ENCODE measurements at places on chromosomes 2 and 18.

DNA sequence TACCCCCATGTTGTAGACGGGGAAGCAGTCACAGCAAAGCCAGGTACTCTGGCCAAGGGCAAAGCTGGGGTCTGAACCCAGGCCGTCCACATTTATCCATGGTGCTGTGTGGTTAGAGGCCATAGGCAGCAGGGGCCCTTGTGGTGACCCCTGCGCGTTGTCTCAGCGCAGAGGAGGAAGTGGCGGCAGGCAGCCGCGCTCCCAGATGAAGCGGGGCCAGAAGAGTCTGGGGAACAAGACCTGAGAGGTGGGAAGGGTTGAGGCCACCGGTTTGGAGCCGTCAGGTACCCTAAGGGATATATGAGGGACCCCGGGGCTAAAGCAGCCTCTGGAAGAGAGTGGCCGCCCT is 770 bp downstream of the ZNF396 start:
- DNase-seq, result no peak

GRCh38 chr18:2906704-2907549 is 60.1 kb downstream of the EMILIN2 start:
- DNase-seq, result no peak

DNA sequence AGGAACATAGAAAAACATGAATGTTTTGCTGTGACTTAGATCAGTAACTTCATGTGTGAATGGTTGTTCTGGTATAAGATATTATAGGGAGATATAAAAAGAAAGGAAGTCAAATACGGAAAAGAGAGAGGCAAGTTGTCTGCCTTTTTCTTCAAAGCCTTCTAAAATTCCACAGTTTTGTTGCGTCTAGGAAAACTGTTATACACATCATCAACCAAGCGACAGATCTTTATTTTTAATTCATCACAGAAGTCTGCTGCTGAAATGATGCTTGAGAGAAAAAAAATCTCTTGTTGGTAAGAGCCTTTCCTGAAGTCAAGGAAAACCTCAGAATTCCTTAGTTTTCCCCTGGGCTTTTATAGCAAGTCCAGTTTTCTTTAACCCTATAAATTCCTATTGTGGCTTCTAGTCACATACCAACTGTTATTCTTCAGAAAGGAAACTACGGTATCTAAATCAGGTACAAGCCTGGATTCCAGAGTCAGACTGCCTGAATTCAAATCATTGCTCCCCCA is 36.3 kb upstream of the TANC1 start:
- DNase-seq, result no peak

DNA sequence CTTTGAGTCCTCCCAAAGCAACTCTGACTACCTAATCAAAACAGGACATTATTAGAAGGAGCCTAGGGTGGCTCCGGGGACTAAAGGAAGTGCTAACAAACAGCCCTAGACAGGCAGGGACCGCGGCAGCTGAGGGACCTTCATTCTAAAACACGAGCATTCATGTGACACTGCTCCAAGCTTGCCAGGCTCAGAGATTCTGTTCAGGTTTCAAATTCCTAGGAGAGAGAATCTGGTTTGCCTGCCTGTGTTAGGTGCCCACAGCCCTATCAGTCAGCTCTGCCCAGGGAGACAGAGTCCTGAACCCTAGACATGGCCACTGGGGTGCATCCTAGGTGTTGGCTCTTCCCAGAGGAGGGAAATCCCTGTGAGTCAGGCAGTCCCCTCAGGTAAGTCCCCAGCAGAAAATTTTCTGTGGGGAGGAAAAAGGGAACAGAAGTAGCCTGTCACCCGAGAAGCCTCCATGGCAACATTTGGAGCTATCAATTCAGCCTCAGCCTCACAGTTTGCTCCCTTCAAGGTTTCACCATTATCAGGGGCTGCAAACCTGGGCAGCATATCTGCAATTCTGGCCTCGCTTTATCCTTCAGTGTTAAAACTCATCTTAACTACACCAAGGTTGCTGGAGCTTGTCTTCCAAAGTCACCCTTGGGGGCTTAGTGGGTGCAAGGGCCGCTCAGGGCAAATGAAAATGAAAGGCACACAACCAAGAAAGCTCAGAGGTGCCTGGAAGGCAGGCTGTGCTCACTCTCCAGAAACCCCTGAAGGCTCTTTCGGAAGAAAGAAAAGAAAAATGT is 28.6 kb downstream of the PCBP1 start:
- no peak for DNase-seq

DNA sequence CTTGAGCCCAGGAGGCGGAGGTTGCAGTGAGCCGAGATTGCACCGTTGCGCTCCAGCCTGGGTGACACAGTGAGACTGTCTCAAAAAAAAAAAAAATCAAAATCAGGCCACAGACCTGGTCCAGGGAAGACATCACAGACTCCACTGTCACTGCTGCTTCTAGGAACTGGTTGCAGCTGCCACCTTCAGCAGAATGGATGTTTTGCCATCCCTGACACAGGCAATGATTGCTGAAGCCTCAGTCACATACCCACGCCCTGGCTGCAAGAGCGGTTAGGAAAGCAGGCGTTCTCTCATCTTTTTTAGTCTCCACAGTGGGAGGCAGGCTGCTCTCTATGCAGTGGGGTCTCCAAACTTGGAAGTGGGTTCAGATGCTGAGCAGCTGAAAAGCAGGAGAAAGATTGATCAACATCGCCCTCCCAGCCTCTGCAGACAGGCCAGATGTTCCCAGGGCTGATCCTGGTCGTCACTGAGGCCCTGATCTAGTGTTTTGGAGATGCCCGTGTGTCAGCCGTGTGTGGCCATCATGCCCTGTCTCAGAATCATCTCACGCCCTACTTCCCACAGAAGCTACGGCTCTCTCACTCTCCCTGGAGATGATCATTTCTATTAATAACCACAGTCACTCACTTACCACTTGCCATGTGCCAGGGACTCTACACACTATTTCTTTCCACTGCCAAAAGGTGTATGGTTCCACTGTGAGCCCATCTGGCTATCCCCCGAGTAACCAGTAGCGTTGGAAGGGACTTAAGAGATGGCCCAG is 91.8 kb downstream of the PLB1 start:
- no peak for DNase-seq

- no peak for DNase-seq
These were observed 79.2 kb upstream of the COL5A2 start for GRCh38 chr2:189258616-189259365.

DNA sequence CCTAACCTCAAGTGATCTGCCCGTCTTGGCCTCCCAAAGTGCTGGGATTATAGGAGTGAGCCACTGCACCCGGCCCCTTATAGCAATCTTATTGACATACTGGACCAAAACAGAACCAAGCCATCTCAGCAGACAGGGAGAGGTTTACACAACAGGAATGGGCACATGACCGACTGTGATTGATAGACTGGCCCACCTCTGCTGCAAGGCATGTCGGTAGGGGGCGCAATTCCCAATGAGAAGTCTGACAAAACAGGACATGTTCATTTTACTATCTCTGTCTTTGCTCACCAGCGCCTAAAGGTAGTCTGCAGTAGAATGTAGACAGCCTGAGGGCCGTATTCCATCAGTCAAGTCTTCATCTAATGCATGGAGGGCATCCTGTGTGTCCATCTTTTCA is 2.0 kb downstream of the LYPD6B start:
- peak; percentile 49 for DNase-seq

DNA sequence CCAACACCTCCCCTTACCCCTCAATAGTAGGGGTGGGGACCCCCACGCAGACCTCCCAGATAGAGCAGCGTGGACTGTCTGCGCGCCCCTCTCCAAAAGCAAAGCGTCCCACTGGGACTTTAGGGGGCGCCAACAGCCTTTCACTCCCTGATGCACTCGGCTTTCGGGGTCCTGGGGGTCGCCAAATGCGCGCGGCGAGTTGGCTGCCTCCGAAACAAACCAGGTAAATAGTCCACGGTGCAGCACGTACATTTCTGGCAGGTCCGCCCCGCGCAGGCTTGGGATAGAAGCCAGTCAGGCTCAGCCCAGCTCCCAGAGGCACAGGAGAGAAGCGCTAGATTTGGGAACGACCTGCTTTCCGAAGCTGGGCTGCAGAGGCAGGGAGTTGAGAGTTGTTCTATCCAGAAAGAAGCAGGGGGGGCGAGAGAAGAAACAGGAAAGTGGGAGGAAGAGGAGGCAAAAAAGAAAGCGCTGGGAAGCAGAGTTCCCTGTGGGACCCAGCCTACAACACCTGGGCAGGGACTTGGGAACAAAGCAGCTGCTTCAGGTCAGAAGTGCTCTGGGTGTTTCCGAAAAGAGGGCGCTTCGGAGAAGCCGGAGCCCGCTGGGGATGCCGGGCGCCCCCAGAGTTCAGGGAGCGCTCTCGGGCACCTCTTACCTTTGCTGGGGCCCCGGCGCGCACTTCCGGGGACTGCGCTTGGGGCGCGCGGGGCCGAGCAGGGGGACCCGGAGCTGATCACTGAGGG is 544 bp downstream of the EVA1A start:
- no peak for DNase-seq

DNA sequence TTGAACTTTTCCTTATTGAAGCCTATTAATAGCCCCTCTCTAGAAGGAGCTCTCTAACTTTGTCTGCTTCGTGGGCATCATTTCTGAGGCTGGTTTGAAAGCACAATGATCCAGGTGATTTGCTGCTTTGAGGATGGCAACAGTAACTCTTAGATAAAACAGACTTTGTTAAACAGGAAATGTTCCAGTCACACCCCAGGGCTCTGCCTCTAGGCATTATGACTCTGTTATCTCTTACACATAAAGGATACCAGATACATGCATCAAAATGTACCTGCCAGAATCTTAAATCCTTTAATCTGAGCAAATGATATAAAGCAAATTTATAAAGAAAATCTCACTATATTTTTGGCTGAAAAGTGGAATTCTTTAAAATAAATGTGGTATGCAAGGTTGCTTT is 52.3 kb downstream of the GAD1 start:
- DNase-seq, result no peak

DNA sequence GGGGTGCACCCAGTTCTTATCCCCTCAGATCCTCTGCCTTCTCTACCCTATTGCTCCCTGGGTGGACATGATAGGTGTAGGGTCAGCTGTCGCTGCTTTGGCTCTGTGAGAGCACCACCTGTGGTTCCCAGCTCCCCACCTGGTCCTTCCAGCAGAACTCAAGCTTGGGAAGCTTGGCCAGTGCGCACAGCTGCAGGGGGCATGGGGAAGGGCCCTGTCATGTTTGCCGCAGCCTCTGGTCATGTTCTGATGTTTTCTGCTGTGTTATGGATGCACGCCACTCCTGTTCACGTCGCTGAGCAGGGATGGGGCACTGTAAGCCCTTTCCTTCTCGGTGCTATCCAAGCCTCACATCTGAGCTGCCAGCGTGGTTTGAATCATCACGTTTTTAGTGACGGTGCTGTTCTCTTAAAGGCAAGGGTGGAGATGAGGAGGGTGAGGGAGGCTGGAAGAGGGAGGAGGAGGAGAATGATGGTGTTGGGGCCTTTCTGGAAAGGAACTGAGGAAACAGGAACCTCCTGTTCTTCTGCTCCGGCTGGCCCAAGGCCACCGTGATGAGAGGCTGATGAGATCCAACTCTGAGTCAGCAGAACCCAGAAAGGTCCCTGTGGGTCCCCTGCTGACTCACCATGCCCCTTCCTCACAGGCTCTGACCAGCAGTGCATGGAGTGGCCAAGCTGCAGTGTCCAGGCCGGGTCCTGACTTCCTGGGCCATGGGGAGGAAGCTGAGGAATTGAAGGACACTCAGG is 78.0 kb downstream of the LIPG start:
- DNase-seq, result no peak

- DNase-seq, result no peak
These were observed 16.9 kb downstream of the STEAP3 start for GRCh38 chr2:119240311-119241204.

DNA sequence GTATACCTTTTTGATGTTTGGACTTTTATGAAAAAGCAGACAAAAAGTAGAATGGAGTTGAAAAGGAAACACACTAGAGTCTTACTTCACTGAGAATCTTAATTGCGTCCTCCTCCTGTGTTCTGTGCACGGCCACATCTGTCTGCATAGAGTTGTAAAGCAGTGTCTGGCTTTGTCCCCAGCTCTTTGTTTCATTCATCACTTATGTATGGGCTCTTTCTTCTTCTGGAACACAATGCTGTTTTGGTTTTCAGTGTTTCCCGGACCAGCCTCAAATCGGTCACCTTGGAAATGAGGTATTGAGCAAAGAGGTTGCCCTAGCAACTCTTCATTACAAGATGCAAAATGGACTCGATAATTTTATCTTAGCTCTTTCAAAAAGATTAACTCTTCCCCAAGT is 104.3 kb upstream of the CNGA3 start:
- no peak for DNase-seq

GRCh38 chr2:196660244-196660643 is 20.7 kb downstream of the CCDC150 start:
- no peak for DNase-seq
